ENCODE measurements at places on chromosomes 5 and 9.

DNA sequence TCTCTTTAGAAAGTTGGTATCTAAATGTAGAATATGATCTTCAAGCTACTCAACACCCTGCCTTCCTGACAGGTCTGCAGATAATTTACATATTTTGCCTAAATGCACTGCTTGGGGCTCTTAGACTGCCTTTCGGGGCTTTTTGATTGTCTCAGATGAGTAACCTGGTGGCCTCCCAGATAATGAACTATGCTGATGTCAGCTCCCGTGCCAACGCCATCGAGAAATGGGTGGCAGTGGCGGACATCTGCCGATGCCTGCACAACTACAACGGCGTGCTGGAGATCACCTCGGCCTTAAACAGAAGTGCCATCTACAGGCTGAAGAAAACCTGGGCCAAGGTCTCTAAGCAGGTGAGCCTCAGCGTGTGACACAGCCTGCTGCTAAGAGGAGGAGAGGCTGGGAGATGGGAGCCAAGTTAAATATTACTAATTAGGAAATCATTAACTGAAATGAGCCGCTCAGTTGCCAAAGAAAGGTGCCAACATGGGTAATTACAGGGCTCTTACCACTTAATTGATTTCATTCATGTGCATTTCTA lies 20.8 kb upstream of the CKMT2 start:
- DNase-seq = no peak

- DNase-seq = no peak
These were observed 34.6 kb upstream of the NFIB start for GRCh38 chr9:14348373-14349145.

DNA sequence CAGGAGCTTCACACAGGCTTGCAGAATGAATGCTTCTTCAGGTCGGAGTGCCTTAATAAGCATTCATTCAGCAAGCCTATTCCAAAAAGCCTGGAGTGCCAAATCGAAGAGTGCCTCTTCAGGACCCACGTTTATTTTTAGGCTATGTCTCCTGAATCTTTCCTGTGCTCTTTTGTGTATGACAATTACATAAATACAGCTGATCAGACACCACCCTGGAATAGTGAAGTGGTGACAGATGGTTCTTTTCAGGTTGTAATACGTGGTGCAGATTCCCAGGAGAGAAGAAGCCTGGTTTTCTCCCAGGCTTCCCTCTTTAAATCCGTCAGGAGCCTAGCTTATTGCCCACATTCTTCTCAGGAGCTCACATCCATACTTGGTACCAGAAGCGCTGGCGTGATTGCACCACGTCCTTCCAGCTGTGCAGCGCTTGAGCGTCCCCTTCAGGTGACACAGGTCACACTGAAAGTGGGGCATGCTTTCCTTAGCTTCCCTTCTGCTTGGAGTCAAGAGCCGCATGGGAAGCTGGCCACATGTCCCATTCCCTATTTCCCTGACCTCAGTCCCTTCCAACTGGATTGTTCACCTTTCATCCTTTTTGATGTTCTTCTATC lies 123.1 kb downstream of the ADCY2 start:
- no peak for DNase-seq

DNA sequence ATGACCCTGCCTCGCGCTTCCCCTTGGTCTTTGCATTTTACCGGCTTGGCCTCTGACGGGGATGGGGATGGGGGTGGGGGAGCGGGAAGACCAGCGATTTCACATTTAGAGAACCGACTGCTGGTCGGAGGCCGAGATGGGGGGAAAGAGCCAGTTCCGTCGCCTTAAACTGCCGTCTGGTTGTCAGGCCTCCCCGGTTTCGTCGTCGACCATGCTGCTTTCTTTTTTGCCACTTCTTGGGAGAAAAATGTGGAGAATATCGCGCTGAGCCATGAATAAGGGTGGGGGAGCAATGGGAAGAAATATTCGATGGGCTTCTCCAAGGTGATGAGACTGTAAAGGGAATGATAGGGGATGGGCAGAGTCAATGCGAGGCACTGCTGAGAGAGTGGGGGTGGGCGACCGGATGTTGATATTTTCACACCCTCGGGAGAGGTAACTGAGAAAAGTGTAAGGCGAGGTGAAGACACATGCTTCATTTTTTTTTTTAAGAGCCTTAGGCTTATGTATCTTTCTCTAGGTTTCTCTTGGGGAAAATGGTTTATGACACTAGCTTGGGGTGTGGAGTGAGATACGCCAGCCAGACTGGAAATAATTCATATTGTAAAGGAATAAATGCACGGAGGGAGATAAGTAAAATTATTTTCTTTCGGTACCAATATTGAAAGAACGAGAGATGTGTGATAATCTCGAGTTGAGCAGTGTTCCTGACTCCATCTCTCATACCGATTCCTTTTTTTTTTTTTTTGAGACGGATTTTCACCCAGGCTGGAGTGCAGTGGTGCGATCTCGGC lies 1.1 kb downstream of the KIF2A start:
- peak; percentile 65 for DNase-seq

All from RKO (cell line).